ACHN (cell line): ENCODE measurements at places on chromosomes 16 and 17.

GRCh38 chr17:5885336-5885735 is 184.8 kb upstream of the WSCD1 start:
- DNase-seq = no peak

GRCh38 chr17:45318561-45319230 is 1.9 kb upstream of the MAP3K14 start:
- no peak for DNase-seq

GRCh38 chr16:67449336-67449735 is 18.4 kb downstream of the HSD11B2 start:
- DNase-seq = no peak

- no peak for DNase-seq
These were observed 134.9 kb downstream of the MSI2 start for GRCh38 chr17:57391076-57391825.

GRCh38 chr16:82660075-82660645 is 33.4 kb downstream of the CDH13 start:
- DNase-seq = no peak

DNA sequence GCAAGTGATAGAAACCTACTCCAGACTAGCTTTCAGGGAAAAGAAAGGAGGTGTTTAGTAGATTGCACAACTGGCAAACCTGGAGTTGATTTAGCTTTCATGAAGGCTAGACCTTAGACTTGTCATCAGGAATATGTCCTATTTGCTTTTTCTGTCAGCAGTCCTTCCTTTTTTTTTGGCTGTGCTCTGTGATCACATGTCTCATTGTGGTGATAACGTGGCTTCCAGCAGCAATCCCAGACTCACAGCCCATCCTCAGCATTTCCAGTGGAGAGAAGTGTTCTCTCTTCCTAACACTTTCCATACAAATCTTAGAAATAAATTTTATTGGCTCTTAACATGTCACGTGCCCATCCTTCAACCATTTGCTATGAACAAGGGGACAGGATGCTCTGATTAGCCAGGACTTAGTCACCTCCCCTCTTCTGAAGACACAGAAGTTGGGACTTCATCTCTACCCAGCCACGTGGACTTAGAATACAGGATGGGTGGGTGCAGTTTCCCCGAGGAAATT is 74.7 kb downstream of the CDH13 start:
- no peak for DNase-seq

DNA sequence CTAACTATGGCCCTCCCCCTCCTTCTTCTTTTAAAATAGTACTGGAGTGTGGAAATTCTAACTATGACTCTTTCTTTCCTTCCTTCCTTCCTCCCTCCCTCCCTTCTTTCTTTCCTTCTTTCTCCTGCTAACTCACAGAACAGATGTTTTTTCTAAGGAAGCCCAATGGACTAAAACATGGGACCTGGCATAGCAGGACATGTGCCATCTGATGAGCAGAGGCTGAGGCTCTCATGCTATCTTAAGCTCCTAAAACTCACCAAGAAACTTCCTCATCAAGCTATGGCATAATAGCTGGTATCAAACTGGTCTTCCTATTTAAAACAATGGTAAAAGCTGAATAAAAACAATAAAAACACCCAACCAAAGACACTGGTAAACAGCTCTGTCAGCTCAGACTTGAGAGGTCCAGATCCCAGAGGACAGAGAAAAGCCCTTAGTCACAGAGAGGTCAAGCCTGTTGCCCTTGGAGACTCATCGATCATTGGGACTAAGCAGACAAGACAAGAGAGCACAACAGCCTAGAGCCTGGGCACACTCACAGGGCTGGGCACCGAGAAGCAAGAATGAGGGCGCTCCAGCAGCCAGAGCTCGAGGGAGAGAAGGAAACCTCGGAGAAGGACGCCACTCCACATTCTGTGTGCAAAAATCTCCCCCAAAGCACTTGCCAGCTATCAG is 27.6 kb downstream of the SLC38A10 start:
- no peak for DNase-seq

- no peak for DNase-seq
These were observed 154.8 kb upstream of the RPH3AL start for GRCh38 chr17:507441-507840.

- no peak for DNase-seq
These were observed 8.8 kb downstream of the SLC26A11 start for GRCh38 chr17:80229011-80229410.

GRCh38 chr17:12982224-12982623 is 35.6 kb downstream of the ELAC2 start:
- no peak for DNase-seq

- no peak for DNase-seq
These were observed 5.7 kb downstream of the CALB2 start for GRCh38 chr16:71364133-71364681.

DNA sequence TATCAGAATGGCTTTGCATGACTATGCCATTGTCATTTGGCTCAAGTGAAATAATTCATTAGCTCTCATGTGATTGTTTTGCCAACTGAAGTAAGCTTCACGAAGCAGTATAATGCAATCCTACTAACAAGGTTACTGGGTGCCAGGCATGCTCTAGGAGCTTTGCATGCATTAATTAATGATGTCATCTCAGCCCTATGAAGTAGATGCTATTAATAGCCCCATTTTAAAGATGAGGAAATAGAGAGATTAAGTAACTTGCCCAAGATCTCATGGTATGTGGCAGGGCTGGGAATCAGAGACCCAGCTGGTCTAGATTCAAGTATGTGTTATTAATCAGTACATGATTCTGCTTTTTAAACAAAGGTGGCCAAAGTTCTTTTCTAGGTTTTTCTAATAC is 14.1 kb downstream of the KRT39 start:
- DNase-seq = no peak

DNA sequence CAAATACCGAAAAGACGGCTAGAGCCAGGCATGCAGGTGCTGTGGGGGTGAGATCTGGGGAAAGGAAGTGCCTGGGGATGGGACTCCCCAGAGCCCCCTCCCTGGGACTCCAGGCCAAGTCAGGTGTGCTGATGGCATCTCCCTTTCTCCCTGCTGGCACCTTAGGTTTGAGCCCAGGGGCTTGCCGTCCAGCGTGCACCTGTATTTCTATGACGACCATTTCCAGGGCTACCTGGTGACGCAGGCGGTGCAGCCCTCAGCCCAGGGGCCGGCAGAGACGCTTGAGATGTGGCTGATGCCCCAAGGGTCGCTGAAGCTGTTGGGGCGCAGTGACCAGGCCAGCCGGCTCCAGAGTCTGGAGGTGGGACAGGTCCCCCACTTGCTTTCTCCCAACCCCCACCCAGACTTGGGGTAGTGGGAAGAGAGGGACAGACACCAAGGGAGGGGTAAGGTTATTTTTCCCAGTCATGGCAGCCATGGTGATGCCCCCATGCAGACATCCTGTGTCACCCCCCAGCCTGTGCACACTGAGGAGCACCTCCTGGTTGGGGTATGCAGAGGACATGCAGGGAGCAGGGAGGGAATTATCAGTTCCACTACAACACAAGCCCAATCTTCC is 11.1 kb downstream of the XYLT2 start:
- no peak for DNase-seq

- peak; percentile 98 for DNase-seq
These were observed at the start of gene SOCS3 for GRCh38 chr17:78359997-78360370. Gene SOCS3 (minus strand): TSS chr17:78360077. CDS start chr17:78359095, 982 bp downstream.
